ENCODE measurements at places on chromosomes 2 and 18. TPM values are rescaled to one million over a fixed set of nuclear protein-coding genes. Genes with fewer than 3 reads are reported as not detected.

Gene SRD5A2
- total RNA-seq, result not detected

Gene ANTXR1
- total RNA-seq, result 19.0 TPM

Gene ZNF396
- 1.4 TPM for total RNA-seq

Gene KIAA2012
- 0.08 TPM for total RNA-seq

Gene FABP1
- not detected for total RNA-seq

Gene HAAO
- not detected for total RNA-seq

Gene CYBRD1
- 10.3 TPM for total RNA-seq

Gene PKDCC
- 3.8 TPM for total RNA-seq

Gene C2orf66
- 0.15 TPM for total RNA-seq

Gene TWIST2
- 15.9 TPM for total RNA-seq

Gene INPP1
- total RNA-seq, result 6.6 TPM

Gene FBXO15
- 0.96 TPM for total RNA-seq

Gene LINC00305
- not detected for total RNA-seq

Gene TTR
- total RNA-seq, result not detected

Gene STK39
- 5.2 TPM for total RNA-seq

Gene ANKRD53
- total RNA-seq, result 0.05 TPM

Gene RMND5A
- 30.8 TPM for total RNA-seq

Gene NOSTRIN
- total RNA-seq, result 0.50 TPM

Gene PPP1CB
- 67.7 TPM for total RNA-seq

Gene REG3A
- total RNA-seq, result not detected

Gene OSR1
- not detected for total RNA-seq

Gene FAM110C
- total RNA-seq, result 0.30 TPM

Gene CFAP53
- 0.16 TPM for total RNA-seq
